Mesenteric fat pad (tissue), 1 donor: ENCODE measurements at places on chromosomes 7 and 10. TPM values are rescaled to one million over a fixed set of nuclear protein-coding genes. Genes with fewer than 3 reads are reported as not detected.

DNA sequence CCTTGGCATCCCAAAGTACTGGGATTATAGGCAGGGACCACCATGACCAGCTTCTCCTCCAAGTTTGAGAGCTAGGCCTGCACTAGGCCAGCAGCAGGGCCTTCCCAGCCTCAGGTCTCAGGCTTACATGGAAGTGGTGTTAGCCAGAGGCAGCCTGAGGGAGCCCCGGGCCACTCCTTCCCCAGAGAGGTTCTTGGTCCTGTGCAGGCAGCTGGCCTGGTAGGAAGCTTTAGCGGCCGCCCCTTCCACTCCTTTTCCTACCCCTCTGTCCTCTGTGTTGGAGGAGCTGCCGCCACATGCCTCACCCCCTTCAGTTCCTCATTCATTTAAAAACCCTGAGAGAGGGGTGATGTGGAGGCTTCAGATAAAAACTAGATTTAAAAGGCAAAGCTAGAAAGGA, 40.3 kb downstream of the TSPAN15 start:
- DNase-seq, result peak; percentile 80

- no peak for DNase-seq
These were observed 148.4 kb downstream of the KLF6 start for GRCh38 chr10:3636356-3637181.

- DNase-seq, result peak; percentile 68
These were observed 36.4 kb upstream of the SRRM3 start for GRCh38 chr7:76165106-76165972.

Gene VWDE
- total RNA-seq, result not detected

DNA sequence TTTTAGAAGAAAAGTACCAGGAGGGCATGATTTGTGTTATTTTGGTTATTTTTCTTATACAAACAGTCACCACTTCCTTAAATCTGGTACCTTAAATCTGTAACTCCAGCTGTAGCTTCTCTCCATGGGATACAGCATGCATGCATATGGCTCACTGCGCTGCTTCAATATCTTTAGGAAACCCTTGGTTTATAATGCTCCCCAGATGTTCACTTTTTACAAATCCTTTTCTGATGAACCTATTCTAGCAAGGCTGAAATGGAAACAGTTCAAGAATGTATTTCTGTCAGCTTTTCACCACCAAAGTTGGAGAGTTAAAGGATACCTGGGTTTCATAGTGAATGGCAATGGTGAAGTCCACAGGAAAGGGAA, 50.9 kb downstream of the LAMB4 start:
- DNase-seq, result no peak

Gene ACTR3C
- total RNA-seq, result 2.6 TPM
